Activated CD8-positive, alpha-beta memory T cell treated with anti-CD3 and anti-CD28 coated beads for 1 hour (primary cell): ENCODE measurements at places on chromosomes 3 and 15.

- no peak for DNase-seq
Measured at GRCh38 chr3:15726881-15727280, 70.9 kb downstream of the ANKRD28 start.

GRCh38 chr3:134242649-134243617, 7.7 kb downstream of the RYK start:
- no peak for DNase-seq

DNA sequence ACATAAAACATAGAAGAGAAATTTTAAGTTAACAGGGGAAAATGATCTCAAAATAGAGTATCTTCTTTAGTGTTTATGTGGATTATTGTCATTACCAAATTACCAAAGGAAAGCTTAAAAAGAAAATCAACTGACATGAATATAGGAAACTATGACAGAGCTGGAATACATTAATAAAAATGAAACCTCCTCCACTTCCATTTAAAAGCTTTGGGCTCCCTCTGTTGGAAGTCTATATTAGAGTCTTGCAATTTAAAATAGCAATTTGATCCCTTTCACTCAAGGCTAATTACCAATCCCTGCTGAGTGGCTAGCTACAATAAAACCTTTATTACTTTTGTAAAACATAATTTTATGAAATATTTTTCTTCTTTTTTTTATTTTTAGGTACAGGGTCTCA, 61.4 kb upstream of the IMPG2 start:
- DNase-seq = no peak

- DNase-seq = no peak
Measured at GRCh38 chr3:30293621-30294240, 312.7 kb upstream of the TGFBR2 start.

GRCh38 chr3:134064081-134064480, 34.4 kb upstream of the SLCO2A1 start:
- no peak for DNase-seq

DNA sequence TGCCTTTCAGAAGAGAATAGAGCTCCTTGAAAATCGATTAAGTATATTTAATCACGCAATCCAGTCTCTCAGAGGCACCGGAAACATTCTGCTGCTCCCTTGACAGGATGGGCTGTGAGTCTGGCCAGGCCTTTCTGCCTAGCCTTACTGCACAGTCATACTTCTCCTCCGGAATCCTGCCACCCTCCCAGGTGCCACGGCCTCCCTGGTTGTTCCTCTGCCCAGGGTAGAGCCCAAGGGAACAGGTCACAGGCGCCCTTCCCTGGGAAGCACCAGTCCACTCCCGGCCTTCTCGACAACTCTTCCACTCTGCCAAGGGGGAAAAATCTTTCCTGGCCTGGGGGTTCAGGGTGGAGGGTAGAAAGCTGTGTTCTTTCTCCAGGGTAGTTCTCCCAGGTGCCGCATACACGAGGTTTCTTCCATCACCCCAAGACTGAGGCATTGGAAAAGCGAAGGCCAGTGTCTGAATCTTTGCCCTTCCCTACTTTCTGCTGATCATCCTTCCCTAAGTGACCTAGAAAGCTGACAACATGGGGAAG, 17.4 kb upstream of the SYNM start:
- DNase-seq = no peak

DNA sequence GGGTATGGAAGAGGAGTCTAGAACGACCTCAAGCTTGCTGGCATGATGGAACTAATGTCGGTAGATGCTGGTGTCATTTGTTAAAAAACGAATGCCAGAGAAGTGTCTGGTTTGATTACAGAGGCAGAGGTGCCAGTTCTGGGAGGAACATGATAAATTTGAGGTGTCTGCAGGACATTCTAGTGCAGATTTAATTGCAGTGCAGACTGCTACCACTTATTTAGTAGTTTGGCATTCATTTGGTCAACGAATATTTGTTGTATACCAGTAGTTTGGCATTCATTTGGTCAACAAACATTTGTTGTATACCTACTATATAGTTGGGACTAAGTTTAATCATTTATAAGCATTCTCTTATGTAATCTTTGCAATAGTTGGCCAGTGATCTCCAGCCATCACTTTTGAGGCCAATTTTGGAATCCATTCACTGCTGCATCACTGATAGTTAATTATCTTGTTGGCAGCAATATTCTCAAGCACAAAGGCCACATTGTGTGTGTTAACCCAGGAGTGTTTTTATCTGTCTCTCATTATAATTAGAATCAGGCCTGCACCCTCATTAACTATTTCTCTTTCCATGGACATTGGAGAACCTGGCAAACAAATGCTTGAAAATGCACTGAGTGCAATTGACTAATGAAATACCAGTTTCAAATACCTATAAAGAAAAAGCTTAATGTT, 19.5 kb upstream of the TGFBR2 start:
- DNase-seq = no peak

GRCh38 chr15:82963471-82964341, 11.2 kb upstream of the HOMER2 start:
- no peak for DNase-seq

- DNase-seq = no peak
Measured at GRCh38 chr3:51338632-51339031, 46.5 kb upstream of the MANF start.

GRCh38 chr3:139561959-139562676, 22.6 kb upstream of the RBP1 start:
- DNase-seq = no peak

- DNase-seq = no peak
Measured at GRCh38 chr15:93182703-93183205, 93.7 kb upstream of the RGMA start.
